ENCODE measurements at places on chromosomes 12 and 14.
A peak's percentile ranks its signal among the peaks of the same experiment; 100 is the strongest.

DNA sequence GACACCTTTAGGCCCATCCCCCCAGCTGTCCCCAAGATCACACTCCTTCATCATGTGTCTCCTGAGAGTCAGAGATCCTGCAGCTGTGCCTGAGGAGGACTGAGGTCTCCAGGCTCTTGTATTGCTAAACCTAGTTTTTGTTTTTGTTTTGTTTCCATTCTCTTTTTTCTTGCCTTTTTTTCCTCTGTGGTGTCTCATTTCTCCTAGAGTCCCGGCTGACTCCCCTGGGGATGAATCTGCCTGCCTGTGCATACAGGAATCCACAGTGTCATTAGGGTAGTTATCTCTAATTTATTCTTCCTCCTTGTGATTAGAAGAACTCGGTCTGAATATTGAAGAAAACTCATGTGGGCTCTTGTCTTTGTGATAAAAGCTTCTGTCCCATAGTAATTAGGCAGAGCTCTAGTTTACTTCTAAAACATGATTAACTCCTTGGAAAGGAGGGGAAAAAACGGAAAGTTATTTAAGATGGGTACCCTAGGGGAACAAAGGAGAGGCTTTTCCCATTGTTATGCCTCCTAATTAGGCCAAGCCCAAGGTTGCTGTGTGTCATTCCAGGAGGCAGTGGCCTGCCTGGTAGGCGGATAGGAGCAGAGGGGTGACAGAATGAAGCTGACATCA is 343.2 kb downstream of the ZFP36L1 start:
- no peak for DNase-seq

GRCh38 chr14:74592476-74593201 is 19.4 kb downstream of the LTBP2 start:
- no peak for DNase-seq

DNA sequence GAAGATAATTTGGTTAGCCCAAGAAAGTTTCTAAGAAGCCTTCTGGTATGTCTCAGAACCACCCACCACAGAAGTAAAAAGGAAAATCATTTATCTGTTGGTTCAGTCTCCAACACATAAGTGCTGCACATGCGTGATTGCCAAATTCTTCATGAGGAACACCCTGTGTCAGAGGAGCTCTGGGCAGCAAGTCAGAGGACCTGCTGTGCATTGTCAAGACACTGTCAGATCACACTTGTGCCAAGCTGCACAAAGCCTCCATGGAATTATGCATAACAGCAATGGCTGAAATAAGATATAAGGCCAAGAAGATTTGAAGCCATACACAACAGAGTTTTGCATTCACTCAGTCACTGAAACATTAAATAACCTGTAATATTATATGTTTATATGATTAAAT is 1304.7 kb upstream of the FLRT2 start:
- no peak for DNase-seq

DNA sequence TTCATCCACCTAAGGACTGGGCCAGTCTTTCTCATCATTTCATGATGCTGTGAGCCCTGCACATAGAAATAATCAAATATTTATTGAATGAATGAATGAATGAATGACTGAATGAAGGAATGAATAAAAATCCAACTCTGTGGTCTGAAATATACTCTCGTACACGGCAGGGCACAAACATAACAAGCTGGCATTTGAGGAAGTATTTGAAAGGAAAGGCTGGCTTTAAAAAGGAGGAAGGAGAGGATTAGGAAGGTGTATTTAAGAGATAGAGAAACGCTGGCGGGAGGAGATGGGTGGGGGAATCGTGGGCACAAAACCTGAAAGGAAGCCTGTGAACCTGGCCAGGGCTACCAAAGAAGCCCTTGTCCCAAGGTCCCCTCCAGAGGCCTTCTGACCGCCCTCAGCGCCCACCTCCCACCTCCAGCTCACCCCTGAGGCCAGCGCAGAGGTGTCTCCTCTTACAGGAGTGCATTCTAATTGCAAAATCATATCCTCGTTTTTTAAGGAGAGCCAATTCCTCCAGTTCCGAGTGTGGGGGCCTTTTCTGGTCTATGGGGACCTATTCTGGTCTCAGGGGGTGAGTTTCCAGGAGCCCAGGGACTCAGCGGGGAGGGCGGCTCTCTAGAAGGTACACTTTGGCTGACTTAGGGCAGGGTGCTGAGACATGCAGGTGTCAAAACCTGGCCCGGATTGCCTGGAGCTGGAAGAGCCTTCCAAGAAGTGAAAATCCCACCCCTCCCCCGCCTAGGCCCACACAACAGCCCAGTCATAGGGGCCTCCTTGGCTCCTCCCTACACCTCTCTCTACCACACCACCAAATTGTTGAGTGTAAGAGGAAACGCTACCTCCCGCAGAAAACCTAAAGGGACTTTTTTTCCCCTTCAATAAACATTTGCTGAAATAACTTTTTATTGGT is 8.7 kb upstream of the JDP2 start:
- DNase-seq = peak; percentile 58

- DNase-seq = no peak
Measured at GRCh38 chr14:61973981-61974380, 211.8 kb downstream of the SNAPC1 start.

DNA sequence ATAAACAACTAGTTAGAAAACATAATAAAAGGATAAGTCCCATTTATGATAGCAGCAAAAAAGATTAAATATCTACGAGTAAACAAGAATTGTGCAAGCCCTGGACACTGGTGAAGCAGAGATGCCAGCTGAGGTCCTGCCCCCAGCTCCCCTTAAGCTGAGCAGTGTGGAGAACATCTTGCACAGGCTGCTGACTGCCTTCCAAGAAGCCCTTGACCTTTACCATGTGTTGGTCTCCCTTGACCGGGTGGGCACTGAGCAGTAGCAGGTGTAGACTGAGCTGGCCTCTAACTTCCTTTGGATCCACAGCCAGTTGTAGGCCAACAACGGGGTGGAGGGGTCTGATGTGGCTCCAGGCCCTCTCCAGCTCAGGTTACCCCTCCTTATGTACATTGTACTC is 47.7 kb upstream of the PAPLN start:
- DNase-seq = no peak

- DNase-seq = no peak
Measured at GRCh38 chr14:36683083-36683724, 21.5 kb downstream of the PAX9 start.

GRCh38 chr12:39959031-39959430 is 146.8 kb downstream of the SLC2A13 start:
- DNase-seq = no peak

DNA sequence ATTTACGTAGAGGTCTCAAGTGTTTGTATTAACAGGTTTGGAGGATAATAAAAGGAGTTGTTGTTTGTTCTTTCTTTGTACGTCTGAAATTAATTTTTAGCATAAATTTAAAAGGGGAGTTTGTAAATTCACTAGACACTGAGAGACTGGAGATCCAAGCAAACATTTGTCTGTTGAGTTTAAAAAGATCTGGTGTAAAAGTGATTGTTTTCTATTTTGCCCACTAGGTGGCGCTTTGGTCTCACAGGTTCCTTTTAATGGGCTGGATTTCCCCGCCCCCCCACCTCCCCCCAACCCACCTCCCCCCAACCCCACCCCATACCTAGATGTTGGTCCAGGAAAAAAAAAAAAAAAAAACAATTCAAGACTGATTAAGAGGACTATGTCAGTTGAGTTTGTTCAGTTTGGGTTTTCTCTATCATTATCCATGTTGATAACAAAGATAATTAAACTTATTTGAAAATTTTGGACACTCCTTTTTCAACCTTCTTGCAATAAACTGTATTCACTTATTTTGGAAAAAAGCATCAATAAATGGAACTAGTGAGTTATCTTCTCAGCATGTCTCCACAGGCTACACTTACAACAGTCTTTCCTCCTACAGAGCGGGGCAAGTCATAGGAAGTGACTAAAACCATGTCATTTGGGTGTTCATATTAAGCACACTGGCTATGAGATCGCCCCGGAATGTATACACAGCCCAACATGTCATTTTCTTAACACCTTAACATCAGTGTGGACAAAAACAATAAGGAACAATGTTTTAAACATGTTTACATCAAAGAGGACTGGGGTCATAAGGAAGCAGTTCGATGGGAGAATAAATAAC is 841.1 kb downstream of the NRXN3 start:
- no peak for DNase-seq

DNA sequence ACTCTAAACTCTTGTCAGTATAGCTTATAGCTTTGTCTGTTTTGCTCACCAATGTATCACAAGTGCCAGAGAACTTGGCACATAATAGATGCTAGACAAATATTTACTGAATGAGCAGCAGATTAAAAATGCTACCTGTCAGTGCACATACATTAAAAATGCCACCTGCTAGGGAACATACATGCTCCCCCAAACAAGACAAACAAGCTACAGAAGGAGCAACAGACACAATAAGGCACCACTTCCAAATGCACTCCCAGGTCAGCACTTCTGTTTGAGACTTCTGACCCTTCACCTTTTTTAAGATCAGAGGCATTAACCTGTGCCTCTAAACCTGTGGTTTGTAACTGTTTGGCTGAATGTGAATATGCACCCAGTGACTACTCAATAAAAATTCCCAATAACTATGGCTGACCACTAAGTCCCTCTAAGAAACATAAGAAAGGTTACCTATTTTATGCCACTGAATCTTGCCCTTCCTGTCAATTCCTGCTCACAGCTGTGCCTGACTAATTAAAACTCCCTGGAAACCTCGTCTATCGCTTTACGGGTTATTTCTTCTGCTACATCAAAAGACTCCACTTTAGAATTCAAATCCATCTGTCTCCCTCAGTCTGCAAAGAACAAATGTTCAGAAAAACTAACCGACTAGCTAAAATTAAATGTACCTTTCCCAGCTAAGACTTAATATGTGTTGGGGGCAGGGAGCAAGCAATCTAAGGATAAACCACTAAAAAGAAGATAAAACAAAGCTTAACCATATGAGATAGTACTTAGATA is 41.0 kb downstream of the HECTD4 start:
- no peak for DNase-seq

- DNase-seq = no peak
Measured at GRCh38 chr12:99544457-99544856, 103.1 kb upstream of the GARIN6 start.
